ENCODE measurements at places on chromosomes 6 and 20.

GRCh38 chr6:163533443-163533842 is 118.9 kb downstream of the QKI start:
- no peak for DNase-seq

DNA sequence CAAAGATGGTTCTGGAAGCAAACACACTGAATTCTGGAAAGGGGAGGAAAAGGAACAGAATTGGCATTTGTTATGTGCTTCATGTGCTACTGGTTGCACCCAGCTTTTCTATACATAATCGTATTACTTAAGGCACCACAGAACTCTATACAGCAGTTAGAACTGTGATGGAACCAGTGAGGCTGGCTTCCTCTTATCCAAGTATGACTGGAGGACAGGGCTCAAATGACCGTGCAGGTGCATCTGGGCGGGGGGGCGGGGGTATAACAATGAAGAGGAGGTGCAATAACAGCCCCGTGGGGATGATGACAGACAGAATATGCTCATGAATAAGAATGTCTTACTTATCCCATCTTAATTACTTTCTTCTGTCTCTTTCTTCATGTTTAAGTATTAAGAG is 144.2 kb downstream of the BTBD9 start:
- no peak for DNase-seq

GRCh38 chr6:116476002-116476678 is 15.0 kb downstream of the CALHM6 start:
- DNase-seq: no peak

GRCh38 chr6:98831057-98831958 is 3.1 kb upstream of the POU3F2 start:
- peak; percentile 63 for DNase-seq

- no peak for DNase-seq
Measured at GRCh38 chr6:36235862-36236261, 34.0 kb upstream of the PNPLA1 start.

DNA sequence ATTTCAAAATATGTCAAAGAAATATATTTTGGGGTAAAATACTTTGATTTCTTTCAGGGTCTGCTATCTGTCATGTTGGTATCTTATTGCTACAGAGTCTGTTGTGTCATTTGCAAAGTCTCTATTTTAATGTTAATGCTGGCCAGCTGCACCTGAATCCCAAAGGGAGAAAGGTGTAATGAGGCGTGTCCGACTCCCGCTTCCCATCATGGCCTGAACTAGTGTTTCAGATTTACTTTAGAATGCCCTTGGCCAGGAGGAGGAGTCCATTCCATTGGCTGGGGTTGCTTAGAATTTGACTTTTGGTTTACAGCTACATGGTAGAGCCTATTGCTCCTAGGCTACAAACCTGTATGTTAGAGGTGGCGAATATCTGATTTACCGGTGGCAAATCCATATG is 69.3 kb downstream of the FAM50B start:
- no peak for DNase-seq

GRCh38 chr6:44740566-44741120 is 353.1 kb downstream of the CDC5L start:
- no peak for DNase-seq

DNA sequence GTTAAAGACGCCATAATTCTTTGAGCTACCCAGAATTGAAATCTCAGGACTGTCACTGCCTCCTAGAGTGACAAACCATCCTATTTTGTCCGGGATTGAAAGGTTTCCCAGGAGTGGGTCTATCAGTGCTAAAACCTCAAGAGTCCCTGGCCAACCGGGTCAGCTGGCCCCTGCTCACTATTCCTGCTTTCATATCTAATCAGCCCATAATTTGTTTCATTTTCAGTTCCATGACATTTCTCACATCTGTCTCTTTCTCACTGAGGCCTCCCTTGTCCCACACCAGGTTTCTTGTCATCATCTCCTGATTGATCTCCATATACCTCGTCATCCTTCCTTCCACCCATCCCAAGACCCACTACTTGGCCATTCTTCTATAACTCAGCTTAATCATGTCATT is 98.2 kb downstream of the SLC35B3 start:
- no peak for DNase-seq

DNA sequence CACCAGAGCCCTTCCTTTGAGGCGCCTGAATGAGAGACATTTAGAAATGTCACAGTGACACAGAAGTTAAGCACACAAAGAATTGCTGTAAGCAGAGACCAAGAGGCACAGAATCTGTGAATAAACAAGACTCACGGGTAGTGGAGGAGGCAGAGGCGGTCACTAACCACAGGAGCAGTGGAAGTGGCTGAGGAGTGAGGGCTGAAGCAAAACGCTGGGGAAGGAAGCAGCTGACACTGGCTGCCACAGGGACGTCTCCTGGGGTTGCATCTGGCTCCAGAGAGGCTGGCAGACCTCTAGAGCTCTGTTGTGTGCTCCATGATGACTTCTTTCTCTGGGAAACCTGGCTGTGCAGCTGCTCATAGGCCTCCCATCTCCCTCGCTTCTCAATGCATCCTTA is 65.0 kb upstream of the SLC2A12 start:
- DNase-seq: no peak

DNA sequence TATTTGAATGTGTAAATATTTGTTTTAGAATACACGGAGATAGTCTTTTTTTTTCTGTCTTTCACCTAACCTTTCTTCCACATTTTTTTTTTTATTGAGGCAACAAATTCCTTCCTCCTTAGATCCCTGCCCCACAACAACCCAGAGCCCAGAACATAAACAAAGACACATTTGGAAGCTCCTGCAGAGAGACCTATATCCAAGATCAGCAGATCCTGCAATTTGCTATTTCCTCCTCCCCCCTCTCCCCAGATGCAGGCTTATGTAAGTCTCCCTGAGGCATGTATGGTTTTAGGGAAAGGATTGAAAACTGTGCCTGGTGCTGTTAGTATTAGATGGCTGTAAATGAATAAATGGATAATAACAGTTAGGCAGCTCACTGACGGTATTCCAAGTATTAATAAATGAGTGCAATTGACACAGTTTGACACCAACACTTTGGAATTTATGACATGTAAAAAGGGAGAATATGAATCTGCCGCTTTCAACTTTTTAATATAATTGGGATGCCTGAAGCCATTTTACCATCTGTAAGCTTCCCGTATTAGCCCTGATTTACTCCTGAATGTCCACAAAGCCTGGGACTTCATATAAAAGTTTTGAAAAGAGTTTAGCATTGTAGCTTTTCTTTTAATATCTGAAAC is 608.3 kb upstream of the CITED2 start:
- DNase-seq: peak; percentile 50

GRCh38 chr6:38220069-38220723 is 400.7 kb downstream of the ZFAND3 start:
- DNase-seq: no peak

GRCh38 chr20:25624500-25624939 is 706 bp upstream of the NANP start:
- DNase-seq: no peak

GRCh38 chr6:3540253-3540820 is 83.5 kb upstream of the SLC22A23 start:
- no peak for DNase-seq

- DNase-seq: no peak
Measured at GRCh38 chr6:130982135-130982534, 80.9 kb downstream of the EPB41L2 start.

- DNase-seq: no peak
Measured at GRCh38 chr6:3176562-3177355, 19.4 kb upstream of the TUBB2A start.

DNA sequence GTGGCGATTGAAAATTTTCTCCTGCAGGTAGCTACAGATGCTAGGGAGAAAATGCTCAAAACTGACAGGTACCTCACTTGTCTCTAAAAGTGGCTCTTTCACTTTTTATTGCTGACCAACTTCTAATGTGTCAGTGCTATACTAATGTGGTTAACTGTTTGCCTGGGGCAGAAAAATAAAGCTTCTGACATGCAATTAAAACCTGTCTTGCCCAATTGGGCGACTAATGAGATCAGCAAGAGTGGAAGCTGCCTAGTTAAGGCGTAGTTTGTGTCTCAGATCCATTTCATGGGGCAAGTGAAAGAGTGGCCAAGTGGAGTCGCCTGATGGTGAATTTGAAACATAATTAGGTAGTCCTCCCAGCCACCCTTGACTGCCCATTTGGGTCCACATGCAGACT is 193.3 kb downstream of the TSHZ2 start:
- no peak for DNase-seq

GRCh38 chr6:144360401-144360800 is 75.3 kb downstream of the UTRN start:
- DNase-seq: no peak

DNA sequence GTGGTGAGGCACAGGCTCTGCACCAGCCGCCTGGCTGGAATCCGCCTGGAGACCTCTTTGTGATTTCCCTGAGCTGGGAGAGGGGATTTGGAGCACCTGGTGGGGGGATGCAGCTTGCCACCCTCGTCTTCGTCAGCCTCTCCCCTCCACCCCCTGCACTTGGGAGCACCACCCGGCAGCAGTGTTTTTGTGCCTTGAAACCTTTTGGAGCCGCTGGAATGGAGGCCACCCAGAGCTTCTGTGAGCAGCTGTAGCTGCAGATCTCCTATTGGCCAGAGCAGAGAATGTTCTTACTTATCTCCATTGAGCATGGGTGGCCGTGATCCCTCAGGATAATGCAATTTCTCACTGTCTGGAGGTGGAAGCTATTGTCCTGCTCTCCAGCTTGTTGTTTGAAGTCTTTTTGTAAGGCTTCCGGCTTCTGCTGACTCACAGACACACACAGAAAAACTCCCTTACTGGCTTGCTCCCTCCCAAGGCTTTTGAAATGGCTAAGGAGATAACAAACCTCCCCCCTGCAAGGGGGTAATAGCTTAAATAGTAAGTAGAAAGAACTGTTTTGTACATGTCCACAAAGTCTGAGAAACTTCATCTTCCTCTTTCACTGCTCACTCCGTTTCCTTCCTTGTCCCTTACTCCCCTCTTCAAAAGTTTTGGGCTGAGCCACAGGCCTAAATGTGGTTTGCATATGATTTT is 271.2 kb downstream of the PRL start:
- DNase-seq: peak; percentile 80

- DNase-seq: no peak
Measured at GRCh38 chr6:46217671-46218131, 46.9 kb upstream of the ENPP5 start.

- DNase-seq: no peak
Measured at GRCh38 chr6:12608874-12609273, 107.7 kb upstream of the PHACTR1 start.

GRCh38 chr6:148103436-148103835 is 239.2 kb upstream of the SASH1 start:
- DNase-seq: no peak

GRCh38 chr6:115882174-115882573 is 178.5 kb downstream of the FRK start:
- no peak for DNase-seq

DNA sequence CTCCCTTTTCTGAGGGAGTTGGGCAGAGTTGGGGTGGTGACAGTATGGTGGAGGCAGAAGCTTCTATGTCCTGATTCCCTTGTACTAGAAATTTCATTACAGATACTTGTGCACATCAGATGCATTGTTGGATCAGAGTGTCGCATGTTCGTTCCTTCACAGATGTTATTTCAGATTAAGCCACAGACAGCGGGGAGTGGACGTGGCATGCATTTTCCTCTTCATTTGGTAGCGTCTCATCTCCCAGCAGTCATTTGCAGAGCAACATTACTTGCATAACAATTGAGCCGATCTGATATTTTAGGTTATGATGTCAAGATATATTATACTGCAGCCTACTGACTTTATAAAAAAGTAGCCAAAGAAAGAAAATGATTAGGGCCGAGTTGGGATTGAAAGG is 261.6 kb upstream of the SASH1 start:
- DNase-seq: no peak

DNA sequence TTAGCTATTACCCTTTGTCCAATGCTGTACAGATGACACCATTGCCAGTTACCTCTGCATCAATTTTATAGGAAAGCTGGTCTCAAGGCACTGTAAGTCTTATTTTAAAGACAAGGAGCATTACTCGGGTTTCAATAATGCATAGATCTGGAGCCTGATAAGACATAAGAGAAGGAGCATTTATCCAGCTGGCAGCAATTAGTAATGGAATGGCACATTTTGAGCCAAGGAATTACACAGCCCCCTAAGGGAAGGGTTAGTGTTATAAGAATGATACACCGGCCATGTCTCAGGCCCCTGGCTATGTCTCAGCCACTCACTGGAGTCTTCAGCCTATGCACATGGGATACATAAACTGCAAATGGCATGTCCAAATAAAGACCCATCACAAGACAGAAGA is 23.1 kb upstream of the TMEM242 start:
- no peak for DNase-seq

GRCh38 chr6:25153079-25153478 is 126.1 kb upstream of the CARMIL1 start:
- no peak for DNase-seq

DNA sequence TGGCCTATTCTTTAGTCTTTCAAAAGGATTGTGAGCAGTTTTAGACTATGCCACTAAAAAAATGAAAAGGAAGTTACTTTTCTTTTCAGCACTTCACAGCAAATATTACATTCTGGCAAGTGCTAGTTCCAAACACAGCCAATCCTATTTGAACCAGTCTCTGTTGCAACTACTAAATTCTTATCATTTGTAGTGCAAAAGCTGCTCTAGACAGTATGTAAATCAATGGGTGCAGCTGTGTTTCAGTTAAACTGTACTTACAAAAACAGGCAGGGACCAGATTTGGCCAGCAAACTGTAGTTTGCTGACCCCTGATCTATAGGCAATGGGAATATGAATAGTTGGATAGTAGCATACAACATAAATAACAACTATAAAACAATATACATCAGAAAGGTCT is 68.1 kb upstream of the TULP1 start:
- DNase-seq: no peak

DNA sequence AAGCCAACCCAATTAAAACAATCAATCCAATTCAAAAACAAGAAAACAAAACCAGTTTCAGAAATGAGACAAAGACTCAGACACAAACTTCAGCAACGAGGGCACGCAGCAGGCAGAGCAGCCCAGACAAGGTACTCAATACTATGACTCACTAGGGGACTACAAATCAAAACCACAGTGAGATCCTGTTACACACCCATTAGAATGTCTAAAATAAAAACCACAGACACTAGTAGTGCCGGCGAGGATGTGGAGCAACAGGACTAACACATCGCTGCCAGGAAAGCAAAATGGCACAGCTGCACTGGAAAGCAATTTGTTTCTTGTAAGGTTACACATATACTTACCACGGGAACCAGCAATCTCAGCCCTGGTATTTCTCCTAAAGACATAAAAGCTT is 28.4 kb upstream of the MAS1L start:
- no peak for DNase-seq
